Spinal cord (tissue), 10 donors: ENCODE measurements at places on chromosomes 6 and 20.

GRCh38 chr6:53426667-53427270, 78.0 kb upstream of the ELOVL5 start:
- DNase-seq, result no peak

- no peak for DNase-seq
Observed at GRCh38 chr6:7920425-7920824, 9.8 kb upstream of the TXNDC5 start.

DNA sequence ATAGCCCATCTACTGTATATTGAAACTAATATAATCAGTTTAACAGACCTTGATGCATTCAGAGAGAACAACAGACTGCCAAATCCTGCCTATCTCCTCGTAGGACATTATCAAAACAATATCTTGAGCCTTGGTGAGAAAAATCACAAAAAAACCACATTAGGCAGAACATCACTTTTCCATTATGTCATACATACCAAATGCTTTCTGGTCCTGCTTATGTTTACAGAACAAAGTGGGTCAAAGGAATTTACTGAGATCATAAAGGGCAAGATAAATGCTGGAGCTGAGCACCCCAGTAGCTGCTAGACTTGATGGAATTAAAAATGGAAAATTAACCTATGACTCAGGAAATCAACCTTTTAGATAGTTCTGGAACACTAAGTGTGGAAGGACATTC, 195.3 kb upstream of the KCNK16 start:
- DNase-seq, result no peak

GRCh38 chr6:89356642-89357170, 4.2 kb upstream of the UBE2J1 start:
- no peak for DNase-seq

DNA sequence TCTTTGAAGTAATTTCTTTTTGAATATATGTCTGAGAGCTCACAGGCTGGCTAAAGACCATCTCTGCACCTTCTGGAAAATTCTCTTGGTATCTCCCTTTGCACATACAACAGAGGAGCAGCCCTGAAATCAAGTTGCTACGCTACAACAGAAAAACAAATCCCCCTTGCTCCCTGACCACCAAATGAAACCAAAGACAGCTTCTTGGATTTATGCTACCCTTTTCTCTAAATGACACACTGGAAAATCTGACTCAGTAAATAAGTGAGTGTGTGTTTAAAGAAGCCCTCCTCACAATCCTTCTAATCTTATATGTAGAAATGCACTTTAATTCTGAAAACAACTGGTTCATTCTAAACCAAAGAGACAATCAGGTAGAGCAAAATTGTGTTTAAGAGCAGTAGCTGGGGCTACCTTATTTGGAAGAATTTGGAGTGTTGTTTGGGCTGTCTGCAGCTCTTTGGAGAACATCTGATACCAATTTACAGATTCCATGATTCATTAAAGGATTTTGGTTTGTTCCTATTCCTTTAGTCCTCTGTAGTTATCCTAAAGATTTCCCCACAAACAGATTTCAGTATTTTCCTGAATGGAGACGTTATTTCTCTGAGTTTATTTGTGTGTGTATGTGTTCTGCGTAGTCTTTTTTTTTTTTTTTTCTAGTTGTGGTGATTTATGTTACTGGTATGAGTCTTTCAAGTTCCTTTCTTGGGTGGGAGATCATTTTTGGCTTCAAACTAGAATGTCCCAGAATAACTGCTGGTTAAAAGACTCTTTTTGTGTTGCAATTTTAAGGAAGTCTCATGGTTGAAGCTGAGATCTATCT, 36.4 kb upstream of the UTRN start:
- no peak for DNase-seq
